ENCODE measurements at places on chromosomes 2 and 18.

DNA sequence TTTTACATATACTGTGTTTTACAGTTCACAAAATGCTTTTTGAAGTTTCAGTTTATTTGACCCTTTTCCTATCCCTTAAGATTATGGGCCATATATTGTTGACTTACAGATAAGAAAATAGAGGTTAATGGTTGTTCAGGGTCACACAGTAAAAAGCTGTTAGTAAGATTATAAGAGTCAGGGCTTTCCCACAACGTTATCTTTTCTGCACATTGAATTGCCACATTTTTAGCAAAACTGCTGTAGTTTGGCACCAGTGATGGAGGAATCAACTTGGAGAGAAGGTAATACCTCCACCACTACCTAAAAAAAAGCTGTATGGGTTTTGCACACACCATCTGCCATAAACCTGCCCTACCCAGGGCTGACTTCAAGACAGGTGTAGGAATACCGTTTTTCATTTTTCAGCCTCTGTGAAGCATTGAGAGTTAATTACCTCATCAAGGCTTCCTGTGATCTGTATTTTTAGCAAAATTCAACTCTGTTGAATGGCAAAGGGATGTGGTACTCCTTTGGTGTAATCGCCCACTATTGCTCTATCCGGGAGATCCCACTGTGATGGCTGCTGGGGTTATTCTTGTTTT lies 5.0 kb downstream of the SOWAHC start:
- no peak for DNase-seq

DNA sequence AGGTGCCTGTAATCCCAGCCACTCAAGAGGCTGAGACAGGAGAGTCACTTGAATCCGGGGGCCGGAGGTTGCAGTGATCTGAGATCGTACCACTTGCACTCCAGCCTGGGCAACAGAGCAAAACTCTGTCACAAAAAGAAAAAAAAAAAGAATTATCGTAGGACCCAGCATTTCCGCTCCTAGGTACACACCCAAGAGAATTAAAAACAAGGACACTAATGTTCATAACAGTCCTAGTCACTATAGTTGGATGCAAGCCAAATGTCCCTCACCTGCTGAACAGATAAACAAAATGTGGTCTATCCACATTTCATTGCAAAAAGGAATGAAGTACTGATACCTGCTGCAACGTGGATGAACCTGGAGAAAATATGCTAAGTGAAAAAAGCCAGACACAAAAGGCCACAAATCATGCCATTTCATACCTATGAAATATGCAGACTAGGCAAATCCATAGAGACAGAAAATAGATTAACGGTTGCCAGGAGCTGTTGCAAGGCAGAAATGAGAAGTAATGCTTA lies 21.2 kb downstream of the ADRA2B start:
- DNase-seq, result no peak

GRCh38 chr2:65722028-65722778 lies 289.8 kb upstream of the SPRED2 start:
- no peak for DNase-seq

GRCh38 chr2:96763511-96764252 lies 3.0 kb downstream of the CNNM4 start:
- no peak for DNase-seq

GRCh38 chr18:36187826-36188721 lies 777 bp downstream of the MOCOS start:
- no peak for DNase-seq

DNA sequence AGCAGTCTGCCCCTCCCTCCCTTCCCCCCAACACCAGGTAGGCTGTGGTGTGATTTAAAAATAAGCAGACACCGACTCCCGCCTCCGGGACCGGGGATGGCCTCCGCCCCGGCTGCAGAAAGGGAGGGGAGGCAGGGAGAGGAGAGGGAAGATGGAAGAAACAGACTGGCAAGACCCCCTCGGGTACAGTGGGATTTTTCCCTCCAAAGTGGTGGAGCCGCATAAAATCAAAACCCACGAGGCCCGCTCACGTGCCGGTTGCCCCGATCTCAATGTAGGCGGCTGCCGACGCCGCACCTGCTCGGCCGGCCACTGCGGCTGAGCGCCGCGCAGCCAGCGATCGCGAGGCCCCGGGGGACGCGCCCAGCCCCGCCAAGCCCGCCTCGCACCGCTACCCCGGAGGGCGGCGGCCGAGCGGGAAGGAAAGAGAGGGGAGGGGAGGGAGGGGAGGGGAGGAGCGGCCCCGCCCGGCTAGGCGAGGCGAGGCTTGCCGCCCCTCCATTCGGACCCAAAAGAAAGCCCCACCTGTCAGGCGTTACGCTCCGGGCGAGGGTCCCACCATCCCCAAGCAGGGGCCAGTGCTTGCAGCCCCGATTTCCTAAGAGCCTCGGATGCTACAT lies 811 bp downstream of the ADD2 start:
- DNase-seq, result no peak

DNA sequence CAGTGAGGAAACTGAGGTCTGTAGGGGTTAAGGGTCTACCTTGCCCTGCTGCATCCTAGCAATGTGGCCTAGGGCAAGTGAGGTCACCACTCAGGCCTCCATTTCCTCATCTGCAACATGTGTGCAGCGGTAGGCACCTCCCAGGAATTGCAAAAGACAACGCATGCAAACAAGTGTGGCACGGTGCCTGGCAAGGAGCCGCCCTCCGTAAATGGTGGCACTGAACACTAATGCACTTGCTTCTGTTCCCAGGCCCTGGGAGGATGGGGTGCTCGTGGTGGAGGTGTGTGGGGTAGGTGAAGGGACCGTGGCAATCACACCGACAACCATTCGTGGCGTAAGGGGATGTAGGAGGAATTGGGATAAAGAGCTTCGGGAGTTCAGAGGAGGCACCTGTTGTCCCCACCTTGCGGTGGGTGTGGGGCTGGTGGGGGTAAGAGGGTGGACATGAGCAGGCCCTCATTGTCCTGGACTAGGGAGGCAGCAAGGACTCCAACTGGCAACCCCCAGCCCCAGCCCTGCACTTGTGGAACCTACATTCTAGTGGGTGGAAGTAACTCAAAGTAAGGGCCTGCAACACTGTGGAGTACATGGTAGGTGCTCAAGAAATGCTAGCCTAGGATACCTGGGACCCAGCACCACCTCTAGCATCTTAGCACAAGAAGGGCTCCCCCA lies 26.0 kb downstream of the ATOH8 start:
- no peak for DNase-seq

DNA sequence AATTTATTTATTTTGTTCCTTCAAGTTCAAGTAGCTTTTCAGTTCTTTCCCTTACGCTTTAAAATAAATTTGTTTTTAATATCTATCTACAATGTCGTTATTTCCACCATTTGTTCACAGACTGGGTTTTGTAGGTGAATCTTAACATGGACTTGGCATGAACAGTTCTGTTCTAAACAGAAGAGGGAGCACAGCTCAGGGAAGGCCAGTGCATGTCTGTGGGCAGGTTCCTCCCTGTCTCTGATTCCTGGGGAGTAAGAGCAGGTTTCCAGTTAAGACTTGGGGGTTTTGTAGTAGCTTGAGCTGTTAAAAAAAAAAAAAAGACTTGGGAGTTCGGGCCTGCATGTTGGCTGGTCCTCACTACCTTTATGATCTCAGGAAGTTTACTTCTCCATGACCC lies 11.1 kb downstream of the TTL start:
- DNase-seq, result no peak

DNA sequence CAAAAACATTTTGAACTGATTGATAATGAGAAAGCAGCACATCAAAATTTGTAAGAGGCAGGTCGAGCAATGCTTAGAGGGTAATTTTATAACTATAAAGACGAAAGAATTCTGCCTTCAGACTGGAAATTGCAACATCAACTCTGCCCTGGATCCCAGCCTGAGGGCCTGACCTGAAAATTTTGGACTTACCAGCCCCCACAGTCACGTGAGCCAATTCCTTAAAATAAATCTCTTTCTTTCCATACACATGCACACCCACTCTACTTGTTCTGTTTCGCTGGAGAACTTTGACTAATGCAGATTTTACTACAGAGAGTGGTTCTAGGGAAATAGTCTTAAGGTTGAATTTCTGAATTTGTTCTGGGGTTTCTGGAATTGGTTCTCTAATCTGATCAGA lies 14.6 kb upstream of the ACOXL start:
- no peak for DNase-seq

DNA sequence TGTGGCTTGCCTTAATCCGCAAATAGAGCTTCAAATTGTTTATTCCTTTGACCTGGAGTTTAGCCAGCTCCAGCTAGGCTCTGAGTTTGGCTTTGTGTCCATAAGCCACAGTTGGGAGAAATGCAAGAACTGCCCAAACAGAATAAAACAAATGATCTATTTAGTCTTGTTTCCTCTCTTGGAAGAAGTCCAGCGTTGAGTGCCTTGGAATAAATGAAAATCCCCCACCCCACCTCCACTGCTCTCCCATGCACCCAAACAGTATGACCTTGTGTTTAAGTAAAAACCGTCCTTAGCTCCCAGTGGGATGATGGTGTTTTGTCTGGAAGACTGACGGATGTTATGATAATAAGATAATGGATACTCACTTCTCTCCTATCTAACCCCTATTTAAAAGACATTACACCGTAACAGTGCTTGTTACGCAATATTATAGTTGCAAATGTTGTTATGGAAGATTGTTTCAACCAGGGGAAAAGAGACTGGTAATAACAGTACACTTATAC lies 3.2 kb upstream of the SERPINE2 start:
- no peak for DNase-seq

DNA sequence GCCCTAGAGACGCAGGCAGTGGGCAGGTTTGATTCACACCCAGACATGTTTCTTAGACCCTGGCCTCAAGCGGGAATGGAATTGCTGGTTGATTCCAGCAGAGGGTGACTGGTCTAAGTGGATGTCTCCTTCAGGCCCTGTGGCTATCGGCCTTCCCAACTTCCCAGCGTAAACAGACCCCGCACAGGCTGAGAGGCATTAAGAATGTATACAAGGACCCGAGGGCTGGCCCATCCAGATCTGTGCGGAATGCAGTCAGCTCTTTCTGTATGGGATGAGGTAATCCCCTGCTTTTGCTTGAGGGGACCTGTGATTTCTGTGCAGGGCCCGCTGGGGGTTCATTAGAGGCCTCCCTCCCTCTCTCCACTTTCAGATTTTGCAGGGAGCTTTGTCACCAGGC lies 6.5 kb downstream of the ACKR3 start:
- no peak for DNase-seq

GRCh38 chr2:45380131-45380836 lies 230.8 kb downstream of the SRBD1 start:
- DNase-seq, result no peak

DNA sequence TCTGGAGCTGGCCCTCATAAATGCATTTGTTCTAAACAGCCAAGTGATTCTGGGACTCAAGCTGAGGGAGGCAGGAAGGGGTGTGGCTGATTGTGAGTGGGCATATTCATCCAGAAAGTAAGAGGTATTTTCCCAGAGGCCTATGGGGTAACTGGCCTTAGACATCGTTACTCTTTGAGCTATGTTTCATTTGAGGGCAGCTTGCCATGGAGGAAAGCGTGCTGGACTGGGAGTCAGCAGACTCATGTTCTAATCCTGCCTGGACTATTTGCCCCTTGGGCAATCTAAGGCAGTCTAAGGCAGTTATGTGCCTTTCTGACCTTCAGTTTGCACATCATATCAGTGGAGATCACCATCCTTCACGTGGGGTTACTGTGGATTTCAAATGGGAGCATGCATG lies 93.5 kb upstream of the SLC14A2 start:
- no peak for DNase-seq

DNA sequence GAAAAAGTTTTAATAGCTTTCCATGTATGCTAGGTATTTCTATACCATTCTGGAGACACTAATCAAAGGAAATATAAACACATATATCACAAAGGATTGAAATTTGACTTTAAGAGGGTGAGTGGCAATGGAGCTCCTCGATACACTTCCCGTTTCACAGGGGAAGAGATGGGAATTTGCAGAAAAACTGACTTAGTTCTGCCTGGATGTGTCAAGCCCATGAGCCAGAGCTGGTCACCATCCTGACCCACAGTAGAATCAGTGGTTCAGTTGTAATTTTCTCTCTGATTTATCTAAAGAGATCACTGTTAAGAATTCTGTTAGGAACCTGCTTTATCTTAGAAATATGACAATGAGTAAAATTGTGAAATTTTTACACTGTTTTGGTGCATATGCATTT lies 34.2 kb downstream of the PLCL1 start:
- no peak for DNase-seq

GRCh38 chr2:195392446-195393336 lies 264.3 kb upstream of the SLC39A10 start:
- no peak for DNase-seq

GRCh38 chr2:162153608-162154224 lies 1.7 kb upstream of the GCG start:
- no peak for DNase-seq

DNA sequence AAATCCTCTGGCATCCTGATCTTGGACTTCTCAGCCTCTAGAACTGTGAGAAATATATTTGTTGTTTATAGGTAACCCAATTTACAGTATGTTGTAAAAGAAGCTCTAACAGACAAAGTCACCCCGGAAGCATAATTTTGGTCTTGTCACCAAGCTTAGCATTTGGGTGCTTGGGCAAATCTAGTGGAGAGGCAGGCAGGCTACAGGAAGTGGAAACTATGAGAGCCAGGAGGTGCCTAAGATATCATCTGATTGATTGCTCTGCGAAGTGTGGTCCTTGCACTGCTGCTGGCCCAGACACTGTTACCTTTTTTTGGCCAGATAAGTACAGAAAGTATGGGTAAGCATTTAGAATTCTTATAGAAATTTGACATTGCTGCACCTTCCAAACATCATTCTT lies 102.9 kb downstream of the CDC42EP3 start:
- DNase-seq, result no peak

- DNase-seq, result no peak
Observed at GRCh38 chr2:202754936-202755335, 116.6 kb downstream of the ICA1L start.

GRCh38 chr2:43718530-43719124 lies 42.4 kb upstream of the C1GALT1C1L start:
- no peak for DNase-seq

DNA sequence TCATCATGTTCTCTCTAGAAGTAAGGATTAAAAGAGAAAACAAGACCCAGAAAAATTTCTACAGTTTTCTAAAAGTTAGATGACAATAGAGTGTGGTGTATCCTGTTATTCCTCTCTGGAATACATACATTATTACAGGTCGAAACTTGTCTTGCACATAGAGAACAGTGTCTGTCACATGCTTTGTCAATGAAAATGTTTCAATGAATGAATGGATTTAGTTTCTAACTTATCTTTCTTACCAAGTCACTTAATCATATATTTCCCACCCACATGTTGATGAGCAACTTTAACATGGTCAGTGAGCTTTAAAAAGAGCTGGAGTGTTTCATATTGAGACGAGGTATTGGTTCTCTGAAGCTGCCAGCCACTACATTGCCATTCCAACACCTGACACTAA lies 4.3 kb downstream of the DSG4 start:
- no peak for DNase-seq

GRCh38 chr18:62500174-62500573 lies 22.7 kb upstream of the ZCCHC2 start:
- no peak for DNase-seq

- no peak for DNase-seq
Observed at GRCh38 chr18:8272254-8272653, 337.0 kb upstream of the RAB12 start.

GRCh38 chr2:185700883-185701282 lies 37.7 kb upstream of the FSIP2 start:
- no peak for DNase-seq

- DNase-seq, result no peak
Observed at GRCh38 chr2:73386894-73387636, 1.4 kb downstream of the ALMS1 start.

GRCh38 chr2:198913394-198914152 lies 544.2 kb downstream of the SATB2 start:
- no peak for DNase-seq

All from stimulated activated CD8-positive, alpha-beta memory T cell treated with anti-CD3 and anti-CD28 coated beads, Interleukin-7, amount 100 ng/mL, for 1 hour (primary cell).